Osteocyte (in vitro differentiated cells): ENCODE measurements at places on chromosomes 4 and X. TPM values are rescaled to one million over a fixed set of nuclear protein-coding genes. Genes with fewer than 3 reads are reported as not detected.
A peak's percentile ranks its signal among the peaks of the same experiment; 100 is the strongest.

Gene CFAP299
- total RNA-seq: not detected in 2 replicates

Gene KLB
- total RNA-seq: not detected in 2 replicates

GRCh38 chr4:122139139-122139538 is 13.0 kb upstream of the BLTP1 start:
- DNase-seq: no peak
- no peak overlapping the region for H3K27ac ChIP-seq
- H3K4me1 ChIP-seq: no peaks in the 10 kb centered on the region
- peaks cover 47% of the 10 kb centered on the region for H3K27me3 ChIP-seq
- H3K36me3 ChIP-seq: no peaks in the 10 kb centered on the region

DNA sequence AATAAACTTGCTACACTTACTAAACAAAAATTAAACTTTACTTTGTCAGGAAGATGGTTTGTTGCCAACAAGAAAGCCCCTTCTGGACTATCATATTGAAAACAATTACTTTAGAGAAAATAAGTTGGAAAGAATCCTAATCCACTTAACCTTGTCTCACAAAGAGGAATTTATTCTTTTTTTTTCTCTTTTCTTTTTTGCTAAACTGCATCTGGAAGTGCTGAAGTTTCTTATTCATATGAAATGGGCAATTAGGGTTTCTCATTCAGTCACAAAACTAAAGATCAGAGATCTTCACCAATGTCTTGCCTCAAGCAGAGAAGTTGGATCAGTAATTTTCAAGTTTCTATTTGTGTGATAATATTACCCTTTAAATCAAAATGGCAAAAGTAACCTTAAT is 234.9 kb upstream of the AMOT start:
- no peaks in the 10 kb centered on the region for H3K4me1 ChIP-seq
- H3K27me3 ChIP-seq: no peaks in the 10 kb centered on the region
- no peaks in the 10 kb centered on the region for H3K36me3 ChIP-seq
- no peak for DNase-seq
- H3K27ac ChIP-seq: no peak overlapping the region
- H3K4me3 ChIP-seq: no peak overlapping the region

GRCh38 chr4:41189076-41189475 is 25.3 kb downstream of the APBB2 start:
- H3K27ac ChIP-seq: no peak overlapping the region
- H3K36me3 ChIP-seq: peaks cover 5% of the 10 kb centered on the region
- H3K27me3 ChIP-seq: no peaks in the 10 kb centered on the region
- peaks cover 41% of the 10 kb centered on the region for H3K4me1 ChIP-seq
- H3K4me3 ChIP-seq: no peak overlapping the region

DNA sequence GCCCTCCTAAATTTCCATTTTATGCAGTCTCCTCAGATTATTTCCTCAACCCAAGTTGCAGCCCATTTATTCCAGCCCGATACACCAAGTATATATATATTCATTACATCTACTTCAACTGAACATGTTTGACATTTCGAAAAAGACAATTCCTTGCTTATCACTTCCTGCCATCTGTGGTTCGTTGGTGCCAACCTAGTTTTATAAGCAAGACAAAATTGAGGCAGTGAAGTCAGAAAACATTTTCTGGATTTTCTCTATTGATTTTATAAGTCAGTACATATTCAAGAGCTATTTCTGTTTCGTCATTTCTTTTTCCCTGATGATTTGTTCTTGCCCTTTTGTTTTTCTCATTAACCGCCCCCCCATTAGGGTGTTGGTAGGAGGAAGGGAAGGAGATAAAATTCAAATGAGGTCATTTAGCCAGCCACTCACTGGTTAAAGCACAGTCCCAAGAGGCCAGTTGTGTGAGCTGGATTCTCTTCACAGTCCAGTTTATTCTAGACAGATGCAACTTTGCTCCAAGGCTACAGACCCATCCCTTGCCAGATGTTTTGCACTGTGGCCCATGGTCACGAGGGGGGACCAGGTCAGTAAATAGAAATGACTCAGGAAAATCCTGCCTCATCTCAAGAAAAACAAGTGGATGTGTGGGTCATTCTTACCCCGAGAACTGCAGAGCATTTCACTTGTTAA is 20.3 kb upstream of the VEGFD start:
- no peak overlapping the region for H3K4me3 ChIP-seq
- H3K36me3 ChIP-seq: no peaks in the 10 kb centered on the region
- no peak overlapping the region for H3K27ac ChIP-seq
- DNase-seq: no peak
- peaks cover 7% of the 10 kb centered on the region for H3K4me1 ChIP-seq

- H3K27me3 ChIP-seq: no peaks in the 10 kb centered on the region
- H3K4me3 ChIP-seq: no peak overlapping the region
- no peaks in the 10 kb centered on the region for H3K4me1 ChIP-seq
- DNase-seq: peak; percentile 64
Observed at GRCh38 chr4:3315566-3315965, 22.7 kb downstream of the RGS12 start.

DNA sequence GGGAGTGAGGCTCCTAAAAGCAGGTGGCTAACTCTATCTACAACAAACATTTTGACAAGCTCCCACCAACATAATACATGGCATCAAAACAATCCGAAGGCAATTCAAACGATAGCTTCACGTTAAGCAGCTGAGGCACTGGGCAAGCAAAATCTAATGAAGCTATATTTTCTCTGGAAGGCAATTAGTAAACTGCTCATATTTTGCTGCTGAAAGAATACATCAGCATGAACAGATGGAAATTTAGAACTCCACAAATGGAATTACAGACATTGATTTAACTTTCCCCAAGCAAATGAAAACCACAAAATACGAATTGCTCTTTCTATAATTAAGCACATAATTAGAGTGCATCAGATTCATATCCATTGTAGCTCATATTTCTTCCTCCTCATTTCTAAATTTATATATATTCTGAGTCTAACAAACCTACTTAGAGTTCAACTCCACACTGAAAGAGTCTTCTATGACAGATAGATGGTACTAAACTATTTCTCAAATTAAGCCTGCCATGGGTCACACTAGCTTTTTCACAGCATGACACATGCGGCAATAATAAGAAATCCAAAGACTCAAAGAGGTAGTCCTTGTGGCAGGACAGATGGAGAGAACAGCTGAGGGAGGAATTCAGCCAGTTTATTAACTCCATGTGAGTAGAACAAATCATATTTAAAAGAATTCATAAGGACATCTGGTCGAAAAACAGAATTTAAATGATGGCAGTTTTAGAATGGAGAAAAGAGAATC is 305.4 kb downstream of the MAPK10 start:
- H3K4me1 ChIP-seq: peaks cover 4% of the 10 kb centered on the region
- peaks cover 12% of the 10 kb centered on the region for H3K27me3 ChIP-seq
- no peak for DNase-seq
- peaks cover 2% of the 10 kb centered on the region for H3K36me3 ChIP-seq
- no peak overlapping the region for H3K27ac ChIP-seq

DNA sequence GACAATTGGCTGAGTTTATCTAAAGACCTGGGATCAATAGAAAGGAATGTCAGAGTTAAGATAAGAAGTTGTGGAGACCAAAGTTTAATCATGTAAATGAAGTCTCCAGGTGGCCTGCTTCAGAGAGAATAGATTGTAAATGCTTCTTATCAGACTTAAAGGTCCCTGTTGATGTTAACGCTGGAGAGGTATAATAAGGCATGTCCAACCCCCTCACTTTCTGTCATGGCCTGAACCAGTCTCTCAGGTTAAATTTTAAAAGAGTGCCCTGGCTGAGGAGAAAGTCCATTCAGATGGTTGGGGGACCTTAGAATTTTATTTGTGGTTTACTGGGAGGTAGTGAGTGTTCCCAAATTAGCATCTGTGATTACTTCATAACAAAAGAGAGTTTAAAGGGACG is 86.7 kb downstream of the AKAP4 start:
- H3K36me3 ChIP-seq: no peaks in the 10 kb centered on the region
- H3K27ac ChIP-seq: no peak overlapping the region

DNA sequence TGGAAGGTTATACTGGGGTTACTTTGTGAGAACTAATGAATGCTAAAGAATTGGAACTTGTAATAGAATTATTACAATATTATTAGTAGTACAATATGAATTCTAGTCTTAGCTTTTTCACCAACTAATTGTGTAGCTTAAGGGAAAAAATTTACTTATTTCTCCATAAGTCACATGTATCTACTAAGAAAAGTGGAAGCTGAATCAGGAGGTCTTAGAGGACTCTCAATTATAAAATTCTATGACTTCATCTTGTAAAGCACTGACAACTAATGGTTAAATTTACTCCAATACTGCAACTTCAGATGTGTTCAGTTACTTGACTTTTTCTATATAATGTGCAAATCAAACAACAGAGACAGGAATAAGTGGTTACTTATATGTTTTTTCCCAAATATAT is 899 bp upstream of the TMPRSS11D start:
- H3K27ac ChIP-seq: no peak overlapping the region
- H3K36me3 ChIP-seq: no peaks in the 10 kb centered on the region
- H3K4me1 ChIP-seq: peaks cover 8% of the 10 kb centered on the region

- H3K27ac ChIP-seq: no peak overlapping the region
- no peaks in the 10 kb centered on the region for H3K36me3 ChIP-seq
- peaks cover 9% of the 10 kb centered on the region for H3K27me3 ChIP-seq
- no peaks in the 10 kb centered on the region for H3K4me1 ChIP-seq
Observed at GRCh38 chrX:8887004-8887403, 85.8 kb upstream of the FAM9A start.

- no peaks in the 10 kb centered on the region for H3K36me3 ChIP-seq
- no peak overlapping the region for H3K27ac ChIP-seq
- no peak overlapping the region for H3K4me3 ChIP-seq
- no peak for DNase-seq
- H3K27me3 ChIP-seq: no peaks in the 10 kb centered on the region
- no peaks in the 10 kb centered on the region for H3K4me1 ChIP-seq
Observed at GRCh38 chr4:36753048-36753447, 471.6 kb downstream of the DTHD1 start.

- peaks cover 28% of the 10 kb centered on the region for H3K36me3 ChIP-seq
- H3K4me3 ChIP-seq: no peak overlapping the region
- H3K4me1 ChIP-seq: peaks cover 95% of the 10 kb centered on the region
- H3K27me3 ChIP-seq: no peaks in the 10 kb centered on the region
- peak overlapping the region; percentile 81 for H3K27ac ChIP-seq
Observed at GRCh38 chr4:94523617-94524016, 71.9 kb downstream of the PDLIM5 start.

GRCh38 chrX:10615931-10616774 is 4.2 kb downstream of the MID1 start:
- no peaks in the 10 kb centered on the region for H3K27me3 ChIP-seq
- peak overlapping the region; percentile 91 for H3K27ac ChIP-seq
- peak overlapping the region; percentile 51 for H3K4me3 ChIP-seq
- H3K4me1 ChIP-seq: peaks cover 61% of the 10 kb centered on the region
- no peaks in the 10 kb centered on the region for H3K36me3 ChIP-seq

DNA sequence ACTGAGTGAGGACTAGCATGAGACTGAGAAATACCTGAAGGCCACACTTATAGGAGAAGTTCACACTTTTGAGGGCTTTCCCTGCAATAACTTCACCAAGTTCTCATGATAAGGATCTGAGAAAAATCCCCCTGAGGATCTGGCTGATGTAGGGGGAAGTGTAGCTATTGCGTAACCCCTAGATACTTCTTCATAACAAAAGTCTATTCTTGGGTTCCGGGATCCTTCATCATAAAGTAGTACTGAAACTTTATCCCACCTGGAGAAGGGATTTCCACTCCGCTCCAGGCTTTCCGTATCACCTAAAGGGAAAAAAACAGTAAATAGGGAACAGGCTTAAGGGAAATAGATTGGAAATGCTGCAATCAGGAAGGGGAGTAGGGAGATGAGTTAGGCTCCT is 13.3 kb downstream of the USP27X start:
- no peak overlapping the region for H3K27ac ChIP-seq
- no peaks in the 10 kb centered on the region for H3K4me1 ChIP-seq
- peaks cover 7% of the 10 kb centered on the region for H3K27me3 ChIP-seq

DNA sequence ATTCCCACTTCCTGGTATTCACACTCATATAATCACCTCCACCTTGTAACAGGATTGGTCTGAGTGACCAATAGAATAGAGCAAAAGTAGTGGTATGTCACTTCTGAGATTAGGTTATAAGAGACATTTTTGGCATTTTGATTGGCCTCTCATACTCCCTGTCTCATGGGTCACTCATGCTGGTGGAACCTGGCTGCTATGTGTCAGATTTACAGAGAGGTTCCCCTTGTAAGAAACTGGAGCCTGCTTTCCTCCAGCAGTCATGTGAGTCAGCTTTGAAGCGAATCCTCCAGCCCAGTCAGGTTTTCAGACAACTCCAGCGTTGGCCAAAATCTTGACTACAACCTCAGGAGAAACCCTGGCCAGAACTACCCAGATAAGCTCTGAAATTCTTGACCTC is 2.6 kb upstream of the OTUD4 start:
- no peak overlapping the region for H3K27ac ChIP-seq
- H3K36me3 ChIP-seq: no peaks in the 10 kb centered on the region
- peaks cover 15% of the 10 kb centered on the region for H3K4me1 ChIP-seq
- no peak overlapping the region for H3K4me3 ChIP-seq

- H3K27ac ChIP-seq: no peak overlapping the region
- DNase-seq: no peak
- no peaks in the 10 kb centered on the region for H3K27me3 ChIP-seq
- no peak overlapping the region for H3K4me3 ChIP-seq
- H3K36me3 ChIP-seq: no peaks in the 10 kb centered on the region
Observed at GRCh38 chrX:19065535-19065934, 56.7 kb downstream of the ADGRG2 start.
